ENCODE measurements at places on chromosomes 5 and 9.

- DNase-seq: no peak
Observed at GRCh38 chr5:168723037-168723436, 143.9 kb upstream of the PANK3 start.

DNA sequence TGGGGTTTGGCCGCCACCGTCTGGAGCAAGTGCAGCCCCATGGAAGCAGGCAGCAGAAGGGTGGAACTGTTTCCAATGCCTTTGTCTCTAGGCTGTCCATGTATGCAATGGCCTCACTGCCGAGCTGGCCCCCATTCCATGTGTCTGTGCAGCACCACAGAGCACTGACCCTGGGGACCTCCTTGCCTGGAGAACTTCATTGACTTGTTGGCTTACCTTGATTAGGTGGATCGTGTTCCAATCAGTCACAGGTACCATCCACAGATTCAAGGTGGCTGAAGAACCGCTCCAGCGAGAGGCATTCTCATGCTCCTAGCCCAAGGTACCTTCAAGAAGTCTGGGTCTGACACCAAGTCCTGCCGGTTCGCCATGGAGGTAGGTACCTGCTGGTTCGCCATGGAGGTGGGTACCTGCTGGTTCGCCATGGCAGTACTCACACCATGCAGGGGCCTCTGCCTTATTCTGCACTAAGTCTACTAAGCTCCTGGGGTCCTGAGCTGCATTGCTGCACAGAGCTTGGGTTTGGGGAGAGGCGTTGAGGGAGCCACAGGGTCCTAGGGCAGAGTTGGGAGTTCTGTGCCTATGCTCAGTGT is 358.3 kb upstream of the IRX1 start:
- no peak for DNase-seq

DNA sequence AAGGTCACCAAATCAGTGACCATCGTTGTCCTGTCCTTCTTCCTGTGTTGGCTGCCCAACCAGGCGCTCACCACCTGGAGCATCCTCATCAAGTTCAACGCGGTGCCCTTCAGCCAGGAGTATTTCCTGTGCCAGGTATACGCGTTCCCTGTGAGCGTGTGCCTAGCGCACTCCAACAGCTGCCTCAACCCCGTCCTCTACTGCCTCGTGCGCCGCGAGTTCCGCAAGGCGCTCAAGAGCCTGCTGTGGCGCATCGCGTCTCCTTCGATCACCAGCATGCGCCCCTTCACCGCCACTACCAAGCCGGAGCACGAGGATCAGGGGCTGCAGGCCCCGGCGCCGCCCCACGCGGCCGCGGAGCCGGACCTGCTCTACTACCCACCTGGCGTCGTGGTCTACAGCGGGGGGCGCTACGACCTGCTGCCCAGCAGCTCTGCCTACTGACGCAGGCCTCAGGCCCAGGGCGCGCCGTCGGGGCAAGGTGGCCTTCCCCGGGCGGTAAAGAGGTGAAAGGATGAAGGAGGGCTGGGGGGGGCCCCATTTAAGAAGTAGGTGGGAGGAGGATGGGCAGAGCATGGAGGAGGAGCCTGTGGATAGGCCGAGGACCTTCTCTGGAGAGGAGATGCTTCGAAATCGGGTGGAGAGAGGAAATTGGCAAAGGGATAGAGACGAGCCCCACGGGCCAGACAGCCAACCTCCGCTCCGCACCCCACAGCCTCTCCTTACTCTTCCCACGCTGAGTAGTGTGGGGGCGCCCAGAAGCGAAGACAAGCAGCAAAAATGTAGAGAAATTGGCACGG is 1.7 kb downstream of the RXFP3 start:
- DNase-seq: no peak

DNA sequence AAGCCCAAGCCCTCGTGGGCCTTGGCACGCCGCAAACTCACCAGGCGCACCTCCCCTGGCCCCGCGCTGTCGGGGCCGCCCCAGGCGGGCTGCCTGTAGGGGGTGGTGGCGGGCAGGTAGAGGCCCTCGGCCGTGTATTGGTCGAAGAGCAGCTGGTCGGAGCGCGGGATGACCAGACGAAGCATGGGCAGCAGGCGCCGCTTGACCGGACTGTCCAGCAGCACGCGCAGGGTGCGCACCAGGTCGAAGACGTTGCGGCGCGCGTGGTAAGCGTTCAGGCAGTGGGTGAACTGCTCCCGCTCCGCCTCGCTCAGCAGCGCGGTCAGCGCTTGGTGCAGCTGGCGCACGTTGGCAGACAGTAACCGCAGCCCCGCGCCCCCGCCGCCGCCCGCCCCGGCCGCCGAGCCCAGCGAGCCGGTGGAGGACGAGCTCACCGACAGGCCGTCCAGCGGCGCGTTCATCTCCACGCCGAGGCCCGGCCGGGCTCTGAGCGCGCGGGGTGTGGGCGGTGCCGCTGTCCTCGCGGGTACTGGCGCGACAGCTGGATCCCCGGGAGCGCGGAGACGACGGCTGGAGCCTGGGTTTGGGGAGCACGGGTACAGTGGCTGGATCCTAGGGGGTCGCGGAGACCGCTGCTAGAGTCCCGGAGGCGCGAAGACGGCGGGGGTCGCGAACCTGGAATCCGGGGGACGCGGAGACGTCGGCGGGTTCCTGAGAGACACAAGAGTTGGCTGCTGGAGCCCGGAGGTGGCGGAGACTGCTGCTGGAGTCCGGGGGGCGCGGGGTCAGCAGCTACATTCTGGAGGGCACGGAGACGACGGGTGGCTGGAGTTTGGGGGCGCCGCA is 709 bp downstream of the WHRN start:
- peak; percentile 36 for DNase-seq

DNA sequence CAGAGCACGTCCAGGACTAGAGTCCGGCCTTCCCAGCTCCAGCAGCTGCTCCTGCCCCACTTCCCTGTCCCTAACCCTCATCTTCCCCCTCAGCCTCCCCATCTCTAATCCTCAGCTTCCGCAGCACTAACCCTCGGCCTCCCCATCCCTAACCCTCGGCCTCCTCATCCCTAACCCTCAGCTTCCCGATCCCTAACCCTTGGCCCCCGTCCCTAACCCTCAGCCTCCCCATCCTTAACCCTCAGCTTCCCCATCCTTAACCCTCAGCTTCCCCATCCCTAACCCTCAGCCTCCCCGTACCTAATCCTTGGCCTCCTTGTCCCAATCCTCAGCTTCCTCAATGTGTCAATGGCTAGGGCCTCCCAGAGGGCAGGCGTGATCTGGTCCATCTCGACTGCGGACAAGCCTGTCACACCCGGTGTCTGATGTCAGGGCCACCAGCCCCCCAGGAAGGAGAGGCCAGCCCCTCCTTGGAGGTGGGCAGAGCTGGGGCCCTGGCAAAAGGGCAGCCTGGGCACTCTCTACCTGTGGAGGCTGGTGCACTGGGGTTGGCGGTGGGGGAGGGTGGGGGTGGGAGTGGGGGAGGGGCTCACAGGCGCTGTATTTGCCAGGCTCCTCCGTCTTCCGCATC is 1.4 kb downstream of the OBP2B start:
- DNase-seq: no peak

- no peak for DNase-seq
Observed at GRCh38 chr5:127892467-127893207, 189.4 kb downstream of the CCDC192 start.

DNA sequence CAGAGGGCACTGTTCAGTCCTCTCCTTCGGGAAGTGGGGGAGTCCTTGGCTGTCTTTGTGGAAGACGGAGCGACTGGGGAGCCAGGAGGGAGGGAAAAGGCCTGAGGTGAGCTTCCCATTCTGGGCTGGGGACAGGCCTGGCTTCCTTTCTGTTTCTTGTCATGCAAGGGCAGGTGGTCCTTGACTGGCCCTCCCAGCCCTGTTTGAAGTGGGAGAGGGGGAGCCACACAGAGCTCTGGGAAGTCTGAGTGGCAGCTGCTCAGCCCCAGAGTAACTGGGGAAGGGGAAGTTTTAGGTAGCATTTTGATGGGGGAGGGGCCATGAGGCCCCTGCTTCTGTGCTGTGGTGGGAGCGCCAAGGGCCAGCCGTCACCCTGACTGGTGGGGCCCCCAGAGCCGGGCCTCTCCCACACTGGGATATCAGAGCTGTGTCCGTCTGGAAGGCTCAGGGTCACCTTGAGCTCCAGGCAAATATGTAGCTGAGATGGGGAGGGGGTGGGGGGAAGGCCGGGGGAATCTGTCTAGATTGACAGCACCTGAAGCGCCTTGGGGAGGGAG is 6.5 kb downstream of the UNC5A start:
- no peak for DNase-seq

DNA sequence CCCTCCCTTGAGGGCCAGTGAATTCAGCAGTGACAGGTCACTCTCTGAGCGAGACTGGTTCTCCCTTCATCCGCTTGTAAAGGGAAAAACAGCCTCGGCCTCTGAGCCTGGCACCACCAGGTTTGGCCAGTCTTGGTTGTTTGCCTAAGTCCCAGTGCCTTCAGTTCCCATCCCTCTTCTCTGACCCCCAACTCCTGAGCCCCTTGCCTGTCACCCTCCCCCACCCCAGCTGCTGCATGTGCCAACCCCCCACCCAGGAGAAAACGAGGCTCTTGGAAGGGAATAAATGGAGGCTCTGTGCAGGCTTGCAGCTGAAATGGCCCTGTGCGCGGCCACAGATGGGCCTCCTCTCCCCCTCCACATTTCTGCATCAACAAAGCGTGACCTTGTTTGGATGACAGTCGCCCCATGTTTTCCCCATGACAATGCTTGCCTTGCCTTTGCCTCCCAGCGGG is 3.1 kb downstream of the URM1 start:
- no peak for DNase-seq

DNA sequence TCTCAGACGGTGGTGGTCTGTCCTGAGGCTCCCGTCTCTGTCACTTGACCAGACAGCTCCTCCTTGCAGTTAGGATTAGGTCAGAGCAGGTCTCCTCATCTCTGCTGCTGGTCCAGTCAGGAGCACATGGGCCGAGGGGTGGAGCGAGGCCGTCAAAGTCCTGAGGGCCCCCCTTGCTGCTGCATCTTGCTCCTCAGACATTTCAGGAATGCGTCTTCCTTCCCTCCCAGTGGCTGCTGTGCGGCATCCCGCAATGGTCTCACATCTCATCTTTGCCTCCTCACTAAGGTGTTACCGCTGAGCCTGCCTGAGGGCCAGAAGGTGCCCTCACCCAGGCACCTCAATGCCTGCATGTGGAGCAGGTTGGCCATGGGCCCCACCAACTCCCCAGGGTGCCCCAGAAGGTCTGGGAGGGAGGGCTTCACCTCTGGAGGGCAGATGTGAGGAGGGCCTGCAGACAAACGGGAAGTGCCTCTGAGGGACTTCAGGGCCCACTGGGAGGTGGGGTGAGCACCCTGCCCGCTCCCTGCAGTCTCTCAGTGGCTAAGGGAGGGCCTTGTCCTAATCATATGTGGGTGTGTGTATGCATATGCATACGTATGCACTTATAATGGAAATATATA is 137.7 kb upstream of the LMX1B start:
- no peak for DNase-seq

DNA sequence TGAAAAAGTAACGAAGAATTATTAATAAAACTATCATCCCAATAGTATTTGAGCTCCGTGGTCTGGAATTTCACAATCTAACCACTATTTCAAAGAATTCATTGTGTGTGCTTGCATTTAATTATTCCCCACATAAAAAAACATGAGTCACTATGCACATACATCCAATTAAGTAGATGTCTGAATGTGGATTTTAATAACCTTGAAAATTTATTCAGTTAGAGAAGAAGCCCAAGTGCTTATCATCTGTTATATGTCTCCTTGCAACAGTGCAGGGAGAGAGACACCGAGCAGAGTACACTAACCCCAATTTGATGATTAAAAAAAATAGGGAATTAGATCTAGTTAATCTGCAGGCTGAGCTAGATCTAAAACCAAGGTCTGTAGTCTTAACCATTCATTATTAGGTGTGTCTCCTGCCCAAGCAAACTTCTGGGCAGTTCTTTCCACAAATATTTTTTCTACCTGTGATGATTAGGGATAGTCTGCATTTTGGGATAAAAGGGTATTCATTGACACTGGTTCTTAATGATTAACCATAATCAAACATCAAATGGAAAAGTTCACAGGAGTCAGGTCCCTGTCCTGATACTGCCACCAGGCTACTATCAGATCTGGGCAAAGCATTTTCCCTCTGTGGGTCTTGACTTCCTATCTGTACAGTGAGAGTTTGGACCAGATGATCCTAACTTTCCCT is 164.2 kb downstream of the GRIA1 start:
- DNase-seq: no peak

DNA sequence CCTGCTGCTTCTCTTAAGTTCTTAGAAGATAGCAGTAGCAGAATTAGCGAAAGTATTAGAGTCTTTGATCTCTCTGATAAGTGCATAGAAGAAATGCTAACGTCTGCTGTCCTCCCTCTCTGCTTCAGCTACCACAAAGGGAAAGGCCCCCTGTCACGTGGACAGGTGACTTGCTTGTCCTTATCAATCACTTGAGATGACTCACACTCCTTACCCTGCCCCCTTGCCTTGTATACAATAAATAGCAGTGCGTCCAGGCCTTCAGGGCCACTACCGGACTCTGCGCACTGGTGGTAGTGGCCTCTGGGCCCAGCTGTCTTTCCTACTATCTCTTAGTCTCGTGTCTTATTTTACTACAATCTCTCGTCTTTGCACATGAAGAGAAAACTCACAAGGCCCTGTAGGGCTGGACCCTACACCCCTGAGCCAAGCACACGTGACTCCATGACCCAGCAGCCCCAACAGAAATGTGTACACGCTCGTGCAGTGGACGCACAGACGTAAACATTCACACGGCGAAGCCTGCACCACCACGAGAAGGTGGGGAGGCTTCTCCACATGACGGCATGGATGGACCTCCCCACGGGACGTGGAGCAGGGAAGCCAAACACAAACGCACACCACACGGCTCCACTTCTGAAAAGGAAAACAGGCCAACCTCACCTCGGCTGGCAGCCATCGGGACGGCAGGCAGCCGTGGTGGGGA is 38.3 kb downstream of the PNPLA7 start:
- no peak for DNase-seq

- no peak for DNase-seq
Observed at GRCh38 chr5:116371935-116372334, 202.7 kb downstream of the SEMA6A start.

- peak; percentile 18 for DNase-seq
Observed at GRCh38 chr5:75049456-75050351, 2.7 kb downstream of the GCNT4 start.

DNA sequence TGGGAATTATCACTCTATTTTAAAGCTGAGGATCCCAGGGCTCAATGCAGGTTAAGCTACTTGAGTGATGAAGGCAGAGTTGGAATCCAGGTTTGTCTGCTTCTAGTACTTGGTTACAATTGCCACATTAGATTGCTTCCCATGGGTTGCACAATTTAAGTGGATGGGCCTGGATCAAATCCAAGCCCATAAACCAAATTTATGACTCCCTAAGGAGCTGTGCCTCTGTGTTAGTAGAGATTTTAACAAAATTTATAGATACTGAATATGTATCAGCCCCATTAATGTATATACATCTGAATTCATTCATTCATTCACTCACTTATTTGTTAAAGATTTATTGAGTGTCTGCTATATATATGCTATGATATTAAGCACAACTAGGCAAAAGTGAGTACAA is 332.3 kb upstream of the KLF9 start:
- DNase-seq: no peak

- no peak for DNase-seq
Observed at GRCh38 chr5:31918739-31919138, 255.4 kb downstream of the GOLPH3 start.
